ENCODE measurements at places on chromosomes 13 and 19. TPM values are rescaled to one million over a fixed set of nuclear protein-coding genes. Genes with fewer than 3 reads are reported as not detected.
A peak's percentile ranks its signal among the peaks of the same experiment; 100 is the strongest.

The BCL3 gene
- 37.6 TPM for total RNA-seq

The ZNF556 gene
- not detected for total RNA-seq

The DOHH gene
- total RNA-seq, result 10.1 TPM

The CEACAM6 gene
- not detected for total RNA-seq

GRCh38 chr13:98478189-98479129, 98.4 kb downstream of the STK24 start:
- DNase-seq, result no peak

- DNase-seq, result no peak
These were observed 35.0 kb downstream of the VASP start for GRCh38 chr19:45542234-45542668.

DNA sequence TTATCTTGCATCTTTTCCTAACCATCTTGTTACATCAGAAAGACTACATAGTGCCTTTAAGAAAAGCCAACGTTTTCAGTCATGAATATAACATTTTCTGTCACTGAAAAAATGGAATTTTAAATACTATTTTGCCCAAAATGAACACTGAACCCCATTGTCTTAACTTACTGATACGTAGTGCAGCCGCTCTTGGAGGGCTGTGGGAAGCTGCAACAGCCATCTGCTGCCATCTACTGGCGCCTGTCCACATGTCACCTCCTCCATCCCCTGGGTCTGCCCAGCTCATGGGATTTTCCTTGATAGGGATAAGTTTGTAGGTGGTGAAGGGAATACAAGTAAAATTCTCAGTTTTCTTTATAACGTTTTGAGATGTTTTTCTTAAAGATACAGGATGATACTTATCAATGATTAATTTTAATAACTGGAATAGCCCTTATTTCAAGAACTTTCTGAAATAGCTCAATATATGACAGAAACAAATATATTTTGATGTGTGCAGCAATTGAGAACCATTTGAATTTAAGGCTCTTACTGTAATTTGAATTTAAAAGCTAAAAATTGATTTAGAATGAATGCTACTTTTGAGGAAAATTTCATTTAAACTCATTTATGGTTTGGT, 73.7 kb downstream of the GGACT start:
- peak; percentile 93 for DNase-seq

DNA sequence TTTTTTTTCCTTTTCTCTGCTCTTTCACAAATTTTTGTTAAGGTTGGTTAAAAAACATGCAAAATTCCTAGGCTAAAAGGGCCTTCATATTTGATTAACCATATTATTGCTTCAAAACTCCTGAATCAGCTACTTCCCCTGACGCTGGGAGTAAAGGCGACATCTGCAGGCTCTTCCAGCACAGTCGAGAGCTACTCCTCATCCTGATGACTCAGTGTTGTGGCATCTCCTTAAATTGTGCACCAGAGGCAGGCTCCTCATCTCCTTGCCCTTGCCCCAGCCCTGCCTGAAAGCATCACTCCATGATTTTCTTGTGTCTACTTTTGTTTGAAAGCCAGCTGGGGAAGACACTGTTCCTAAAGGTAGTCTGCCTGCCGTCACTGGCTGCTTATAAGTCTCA, 24.5 kb upstream of the SOX1 start:
- no peak for DNase-seq

GRCh38 chr19:391726-392374, 17.1 kb downstream of the C2CD4C start:
- peak; percentile 73 for DNase-seq

The FFAR2 gene
- 1.8 TPM for total RNA-seq

The RGCC gene
- 68.3 TPM for total RNA-seq

GRCh38 chr19:41691268-41691970, 3.3 kb upstream of the CEACAM7 start:
- peak; percentile 68 for DNase-seq

DNA sequence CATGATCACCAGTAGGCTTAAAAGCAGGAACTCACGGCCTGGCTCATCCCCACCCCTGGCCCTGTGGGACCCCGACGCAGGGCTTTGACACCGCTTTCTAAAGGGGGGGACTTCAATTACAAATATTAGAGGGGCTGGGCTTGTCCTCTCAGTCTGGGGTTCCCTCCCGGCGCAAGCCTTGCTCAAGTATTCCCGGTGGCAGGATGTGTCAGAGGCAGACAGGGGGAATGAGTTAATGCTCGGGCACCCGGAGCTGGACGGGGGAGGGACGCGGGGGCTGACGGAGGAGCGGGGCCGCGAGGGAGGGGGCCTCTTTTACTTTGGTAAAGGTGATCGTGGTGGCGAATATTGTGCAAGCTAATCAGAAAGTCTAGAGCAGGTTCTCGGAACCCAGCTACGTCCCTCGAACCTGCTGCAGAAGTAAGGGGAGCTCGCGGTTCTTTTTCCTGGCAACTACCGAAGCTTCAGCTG, 1.1 kb downstream of the FGF14 start:
- DNase-seq, result peak; percentile 76

The KLK3 gene
- not detected for total RNA-seq

- no peak for DNase-seq
These were observed 5.3 kb downstream of the DENND1C start for GRCh38 chr19:6476155-6476895.

The KLF16 gene
- 16.2 TPM for total RNA-seq

DNA sequence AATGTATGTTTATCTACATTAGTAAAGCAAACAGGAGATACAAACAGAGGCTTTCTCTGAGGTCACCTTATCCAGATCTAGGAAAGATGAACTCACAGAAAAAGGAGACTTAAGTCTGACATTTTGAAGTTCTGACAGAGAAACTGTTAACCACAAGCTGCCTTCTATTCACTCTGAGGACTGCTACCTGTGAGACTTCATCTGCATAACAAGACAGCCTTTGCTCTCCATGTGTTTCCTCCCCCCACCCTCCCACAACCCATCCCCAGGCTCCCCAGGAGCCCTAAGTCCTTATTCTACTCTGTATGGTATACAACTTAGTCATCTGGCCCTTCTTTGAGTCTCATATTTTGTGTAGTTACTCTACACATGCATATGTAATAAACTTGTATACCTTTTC, 699.0 kb downstream of the FGF9 start:
- no peak for DNase-seq

The OR4F17 gene
- not detected for total RNA-seq

DNA sequence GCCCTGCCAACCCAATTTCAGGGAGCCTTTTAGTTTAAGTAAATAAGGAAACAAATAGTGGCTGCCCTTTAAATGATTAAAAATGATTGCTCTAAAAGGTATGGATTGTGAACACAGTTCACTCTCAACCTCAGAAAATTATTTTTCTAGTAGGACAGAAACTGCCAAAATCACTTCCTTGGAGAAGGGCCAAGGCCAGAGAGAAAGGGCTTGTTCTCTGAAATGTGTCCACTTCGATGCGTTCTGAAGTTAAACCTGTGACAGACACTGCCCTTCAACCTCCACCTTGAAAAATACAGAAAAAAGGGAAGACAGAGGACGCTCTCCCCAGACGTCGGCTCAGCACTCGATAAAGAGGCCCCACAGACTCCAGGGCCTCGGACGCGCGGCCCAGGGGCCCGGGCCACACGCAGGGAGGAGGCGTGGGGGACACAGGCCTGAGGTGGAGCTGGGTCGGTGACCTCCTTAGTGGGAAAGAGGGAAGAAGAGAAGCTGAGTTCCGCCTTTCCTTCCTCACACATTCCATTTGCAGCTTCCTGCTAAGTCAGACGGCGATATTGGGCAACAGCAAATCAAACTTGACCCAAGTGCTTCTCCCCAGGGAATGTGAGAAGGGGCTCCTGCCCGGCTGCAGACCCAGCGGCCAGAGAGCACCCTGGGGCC, 63.6 kb downstream of the RASA3 start:
- peak; percentile 81 for DNase-seq

The SIGLEC12 gene
- 1.00 TPM for total RNA-seq

DNA sequence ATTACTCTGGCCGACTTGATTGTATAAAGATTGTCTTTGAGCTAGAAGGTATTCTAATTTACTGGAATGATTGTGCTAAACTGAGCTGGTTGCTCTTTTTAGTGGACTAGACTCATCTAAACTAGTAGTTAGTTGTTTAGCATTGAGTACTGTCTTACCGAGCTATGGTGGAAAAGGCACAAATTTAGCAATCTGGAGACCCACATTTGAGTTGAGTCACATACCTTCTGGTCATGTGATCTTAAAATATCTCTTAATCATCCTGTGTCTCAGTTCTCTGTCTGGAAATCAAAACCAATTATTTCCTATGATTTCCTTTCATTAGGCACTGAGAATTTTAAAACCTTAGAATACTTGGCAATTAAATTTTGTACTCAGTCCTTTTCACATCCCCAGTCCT, 349.5 kb downstream of the IRS2 start:
- DNase-seq, result no peak

GRCh38 chr13:110209950-110210603, 96.9 kb downstream of the COL4A1 start:
- peak; percentile 55 for DNase-seq

Measured in posterior vena cava (tissue), 2 donors.